Esophagus mucosa (tissue), 1 donor: ENCODE measurements at places on chromosomes 2 and 18. TPM values are rescaled to one million over a fixed set of nuclear protein-coding genes. Genes with fewer than 3 reads are reported as not detected.

The TMEM237 gene
- total RNA-seq = 24.9 TPM

The TTC31 gene
- 10.5 TPM for total RNA-seq

The RUFY4 gene
- total RNA-seq = 0.12 TPM

The NEU2 gene
- not detected for total RNA-seq

The CCDC74B gene
- total RNA-seq = 0.40 TPM

The TTN gene
- 1.5 TPM for total RNA-seq

The LRP1B gene
- total RNA-seq = 0.40 TPM

The CDCA7 gene
- 14.5 TPM for total RNA-seq

The GALM gene
- total RNA-seq = 2.2 TPM

The EMILIN1 gene
- total RNA-seq = 3.0 TPM

The IL36G gene
- total RNA-seq = 27.4 TPM

The FOXD4L1 gene
- 0.16 TPM for total RNA-seq

The TNFAIP6 gene
- total RNA-seq = 0.20 TPM
